ENCODE measurements at places on chromosomes 16 and 17.

GRCh38 chr17:78862073-78863023 lies 21.7 kb upstream of the USP36 start:
- peak; percentile 99 for DNase-seq

GRCh38 chr17:39818358-39819000 lies 45.6 kb downstream of the IKZF3 start:
- DNase-seq: no peak

GRCh38 chr17:76824093-76824492 lies 44.1 kb upstream of the MGAT5B start:
- DNase-seq: no peak

GRCh38 chr17:69405096-69405495 lies 9.4 kb upstream of the MAP2K6 start:
- no peak for DNase-seq

GRCh38 chr16:50152351-50152806 lies 727 bp upstream of the TENT4B start:
- no peak for DNase-seq

DNA sequence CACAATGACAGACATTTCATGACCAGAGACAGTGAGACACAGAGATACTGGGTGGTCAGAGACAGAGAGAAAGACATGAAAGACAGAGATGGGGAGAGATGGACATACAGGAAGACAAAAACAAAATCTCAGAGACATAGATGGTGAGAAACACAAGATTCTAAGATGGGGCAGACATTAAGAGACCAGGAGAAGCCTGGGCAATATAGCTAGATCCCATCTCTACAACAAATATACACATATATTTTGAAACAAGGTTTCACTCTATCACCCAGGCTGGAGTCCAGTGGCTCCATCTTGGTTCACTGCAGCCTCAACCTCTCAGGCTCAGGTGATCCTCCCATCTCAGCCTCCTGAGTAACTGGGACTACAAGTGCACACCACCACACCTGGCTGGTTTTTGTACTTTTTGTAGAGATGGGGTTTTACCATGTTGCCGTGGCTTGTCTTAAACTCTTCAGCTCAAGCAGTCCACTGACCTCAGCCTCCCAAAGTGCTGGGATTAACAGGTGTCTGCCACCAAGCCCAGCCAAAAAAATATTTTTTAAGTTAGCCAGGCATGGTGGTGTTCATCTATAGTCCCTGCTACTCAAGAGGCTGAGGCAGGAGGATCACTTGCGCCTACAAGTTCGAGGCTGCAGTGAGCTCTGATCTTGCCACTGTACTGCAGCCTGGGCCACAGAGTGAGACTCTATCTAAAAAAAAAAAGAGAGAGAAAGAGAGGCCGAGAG lies 2.1 kb downstream of the SEPTIN1 start:
- DNase-seq: no peak

DNA sequence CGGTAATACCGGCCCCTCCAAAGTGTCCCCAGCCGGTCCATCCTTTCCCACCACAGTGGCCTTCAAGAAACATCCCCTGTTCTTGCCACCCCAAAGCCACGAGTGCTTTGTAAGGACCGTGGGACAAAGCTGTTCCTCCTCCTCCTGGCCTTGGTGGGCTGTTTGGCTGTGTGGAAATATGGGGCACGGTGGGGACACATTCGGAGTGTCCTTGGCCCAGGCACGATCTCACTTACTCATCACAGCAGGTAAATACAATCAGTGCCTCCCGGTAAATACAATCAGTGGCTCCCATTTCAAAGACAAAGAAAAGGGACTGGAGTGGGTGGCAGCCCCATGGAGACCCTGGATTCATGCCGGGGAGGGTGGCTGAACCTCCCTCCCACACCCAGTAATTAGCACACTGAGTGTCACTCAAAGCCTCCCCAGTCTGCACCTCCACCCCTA lies 10.4 kb downstream of the SCN4A start:
- DNase-seq: no peak

DNA sequence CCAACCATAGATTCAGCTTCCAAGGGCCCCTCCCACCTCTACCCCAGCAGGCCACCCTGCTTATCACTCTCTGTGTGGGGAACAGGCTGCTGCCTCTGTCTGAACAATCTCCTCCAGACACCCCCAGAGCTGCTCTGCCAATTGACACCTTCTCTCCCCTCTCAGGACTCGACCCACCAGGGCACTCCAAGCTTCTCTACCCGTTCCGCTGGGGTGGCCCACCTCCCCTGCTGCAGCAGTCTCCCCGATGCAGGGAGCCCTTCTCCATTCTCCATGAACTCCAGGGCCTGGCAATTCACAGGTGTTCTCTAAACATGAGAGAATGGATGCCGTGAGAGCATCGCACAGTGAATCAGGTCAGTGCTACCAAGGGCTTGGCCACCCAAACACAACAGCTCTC lies 28.3 kb upstream of the FAAP100 start:
- no peak for DNase-seq

- no peak for DNase-seq
Observed at GRCh38 chr17:68290268-68290954, 516 bp downstream of the SLC16A6 start.

DNA sequence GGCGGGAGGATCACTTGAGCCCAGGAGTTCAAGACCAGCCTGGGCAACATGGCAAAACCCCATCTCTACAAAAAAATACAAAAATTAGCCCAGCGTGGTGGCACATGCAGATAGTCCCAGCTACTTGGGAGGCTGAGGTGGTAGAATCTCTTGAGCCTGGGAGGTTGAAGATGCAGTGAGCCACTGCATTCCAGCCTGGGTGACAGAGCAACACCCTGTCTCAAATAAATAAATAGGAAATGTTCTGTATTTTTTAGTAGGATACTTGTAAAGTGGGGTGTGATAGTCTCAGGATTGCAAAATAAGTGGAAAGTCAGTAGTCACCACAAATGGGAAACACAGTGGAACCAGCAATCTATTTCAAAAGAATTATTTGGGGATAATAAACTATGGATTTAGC lies 4.0 kb downstream of the RSPRY1 start:
- no peak for DNase-seq
